ENCODE measurements at places on chromosomes 11 and 22.

- DNase-seq = no peak
Observed at GRCh38 chr11:61531044-61531443, 22.5 kb downstream of the LRRC10B start.

GRCh38 chr11:62001450-62002191 is 34.2 kb upstream of the FTH1 start:
- no peak for DNase-seq

DNA sequence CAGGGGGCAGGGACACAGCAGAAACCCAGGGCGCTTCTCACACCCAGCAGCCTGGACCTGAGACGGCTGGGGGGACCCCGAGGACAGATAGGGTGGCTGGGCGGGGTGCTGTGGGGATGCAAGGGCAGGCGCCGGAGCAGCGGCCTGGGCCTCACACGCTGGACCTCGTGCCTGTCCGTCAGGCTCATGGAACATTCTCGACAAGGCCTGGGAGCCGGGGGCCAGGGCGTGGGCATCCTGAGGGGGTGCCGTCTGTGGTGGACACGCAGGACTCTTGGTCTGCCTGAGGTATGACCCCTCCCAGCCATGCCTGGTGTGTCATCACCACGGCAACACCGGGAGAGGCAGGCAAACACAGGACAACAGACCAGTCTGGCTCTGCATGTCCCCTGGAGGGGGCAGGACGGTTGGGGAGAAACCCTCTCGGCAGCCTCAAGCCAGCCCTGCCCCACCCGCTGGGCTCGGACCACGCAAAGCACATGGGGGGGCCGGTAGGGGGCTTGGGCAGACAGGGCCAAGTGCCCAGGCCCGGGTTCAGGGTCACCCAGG is 21.4 kb downstream of the MRPL23 start:
- no peak for DNase-seq

GRCh38 chr11:29300420-29300819 is 716.4 kb downstream of the KCNA4 start:
- no peak for DNase-seq

- peak; percentile 85 for DNase-seq
Observed at GRCh38 chr22:28442264-28442710, 237.4 kb downstream of the TTC28 start.

DNA sequence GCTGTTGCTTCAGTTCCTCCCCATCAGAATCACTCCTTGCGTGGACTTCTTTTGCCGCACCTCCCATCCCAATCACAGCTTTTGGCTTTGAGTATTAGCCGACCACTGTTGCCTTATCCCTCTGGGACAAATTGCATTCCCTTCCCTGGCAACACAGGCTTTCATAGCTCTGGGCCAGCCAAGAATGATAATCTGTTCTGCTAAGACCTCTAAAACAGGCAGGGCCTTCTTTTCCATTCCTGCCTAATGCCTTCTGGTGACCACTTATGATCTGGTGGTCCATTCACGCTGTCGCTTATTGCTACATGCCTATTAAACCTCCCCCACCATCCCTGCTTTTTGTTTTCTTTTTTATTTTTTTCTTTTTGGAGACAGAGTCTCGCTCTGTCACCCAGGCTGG is 9.6 kb downstream of the SEC14L2 start:
- DNase-seq = no peak

GRCh38 chr11:94909371-94909820 is 64.0 kb downstream of the CWC15 start:
- DNase-seq = no peak

GRCh38 chr11:64388894-64389293 is 29.9 kb downstream of the RPS6KA4 start:
- no peak for DNase-seq

- DNase-seq = no peak
Observed at GRCh38 chr22:46619830-46620501, at the start of gene GRAMD4. GRAMD4 (plus strand) TSS chr22:46620386; CDS start chr22:46626800, 6,414 bp downstream.

- no peak for DNase-seq
Observed at GRCh38 chr11:4695442-4695841, 2.2 kb downstream of the OR51E2 start.

- no peak for DNase-seq
Observed at GRCh38 chr11:15153231-15153630, 38.5 kb downstream of the INSC start.

GRCh38 chr11:748007-748359 is 719 bp downstream of the TALDO1 start:
- DNase-seq = no peak

DNA sequence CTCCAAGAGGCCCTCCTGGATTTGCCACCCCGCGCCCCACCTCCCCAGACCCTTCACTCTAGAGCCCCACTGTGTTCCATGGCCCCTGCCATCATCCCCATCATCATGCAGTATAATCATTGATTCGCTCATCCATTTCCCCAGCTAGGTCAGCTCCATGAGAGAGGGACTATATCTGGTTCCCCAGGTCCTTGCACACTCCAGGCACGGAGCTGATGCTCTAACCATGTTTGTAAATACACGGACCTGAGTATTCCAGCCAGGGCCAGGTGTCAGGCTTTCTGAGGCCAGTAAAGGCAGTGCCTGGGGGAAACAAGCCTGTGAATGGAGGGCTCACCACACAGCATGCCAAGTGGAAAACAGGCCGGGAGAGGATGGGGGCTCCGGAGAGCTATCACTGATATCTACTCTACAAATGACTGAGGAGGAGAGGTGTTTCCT is 27.1 kb upstream of the OAF start:
- DNase-seq = peak; percentile 4

DNA sequence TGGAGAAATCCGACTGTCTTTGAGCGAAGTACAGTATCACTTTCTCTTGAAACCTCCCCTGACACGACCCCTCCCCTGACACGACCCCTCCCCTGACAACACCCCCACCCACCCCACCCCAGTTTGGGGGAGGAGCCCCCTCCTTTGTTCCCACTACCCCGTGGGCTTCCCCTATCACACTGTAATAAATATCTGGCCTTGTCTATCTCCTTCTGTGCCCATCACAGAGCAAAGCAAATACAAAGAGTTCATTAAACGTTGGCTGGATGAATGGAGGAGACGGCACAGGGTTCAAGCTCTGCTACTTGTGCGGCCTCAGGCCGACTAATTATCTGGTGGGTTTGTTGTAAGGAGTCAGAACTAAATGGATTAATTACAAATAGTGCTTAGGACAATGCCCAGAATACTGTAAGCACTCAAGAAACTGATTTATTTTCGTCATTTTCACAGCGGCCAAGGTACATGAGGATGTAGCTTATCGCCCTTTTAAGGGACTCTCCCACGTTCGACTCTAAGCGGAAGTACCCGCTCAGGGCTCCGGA is 628 bp upstream of the GGA1 start:
- no peak for DNase-seq

DNA sequence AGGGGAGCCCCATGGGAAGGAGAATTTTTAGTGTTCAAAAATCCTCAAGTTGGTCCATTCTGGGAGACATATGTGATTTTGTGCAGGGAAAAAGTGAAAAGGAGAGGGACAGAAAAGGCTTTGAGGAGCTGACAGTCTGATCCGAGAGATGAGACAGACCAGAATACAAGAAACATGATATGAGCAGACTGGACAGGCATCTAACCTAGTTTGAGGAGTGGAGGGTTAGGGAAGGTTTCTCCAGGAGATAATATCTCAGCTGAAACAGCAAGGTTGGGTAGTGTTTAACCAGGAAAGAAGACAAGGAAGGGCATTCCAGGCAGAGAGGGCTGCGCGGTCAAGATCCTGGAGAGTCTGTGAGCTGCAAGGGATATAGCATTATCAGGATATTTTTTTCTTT is 101.4 kb upstream of the NCAM1 start:
- no peak for DNase-seq

GRCh38 chr22:28043266-28043665 is 124.2 kb upstream of the PITPNB start:
- no peak for DNase-seq

- peak; percentile 93 for DNase-seq
Observed at GRCh38 chr22:25057013-25057881, 104.7 kb downstream of the KIAA1671 start.

DNA sequence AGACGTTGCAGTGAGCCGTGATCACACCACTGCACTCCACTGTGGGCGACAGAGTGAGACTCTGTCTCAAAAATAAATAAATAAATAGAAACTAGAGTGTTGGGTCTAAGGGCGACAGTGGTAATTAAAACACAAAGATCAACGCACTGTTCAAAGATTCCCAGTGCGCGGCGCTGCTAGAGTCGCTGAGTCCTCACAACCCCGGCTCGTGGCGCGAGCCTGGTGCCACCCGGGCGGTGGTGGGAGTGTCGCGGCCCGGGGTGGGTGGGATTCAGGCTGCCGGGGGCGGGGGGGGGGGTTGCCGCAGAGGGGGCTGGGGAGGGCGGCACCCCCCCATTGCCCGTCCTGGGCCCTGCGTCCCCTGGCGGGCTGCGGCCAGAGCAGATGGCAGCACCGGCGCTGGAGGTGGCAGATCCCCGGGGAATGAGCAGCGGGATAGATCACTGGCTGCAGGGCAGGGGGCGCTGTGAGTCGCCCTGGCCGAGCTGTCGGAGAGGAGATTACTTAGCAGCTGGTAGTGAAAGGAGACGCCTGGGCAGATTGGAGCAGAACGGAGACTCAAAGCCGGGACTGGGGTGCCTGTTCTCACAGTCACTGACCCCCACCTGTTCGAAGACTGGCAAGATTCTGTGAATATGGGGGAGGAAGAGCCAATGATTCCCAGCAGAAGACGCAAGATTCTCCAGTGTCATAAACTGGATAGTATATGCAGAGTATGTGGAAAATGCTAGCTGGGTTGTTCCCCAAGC is 30.2 kb upstream of the APOBEC3A start:
- DNase-seq = peak; percentile 78

DNA sequence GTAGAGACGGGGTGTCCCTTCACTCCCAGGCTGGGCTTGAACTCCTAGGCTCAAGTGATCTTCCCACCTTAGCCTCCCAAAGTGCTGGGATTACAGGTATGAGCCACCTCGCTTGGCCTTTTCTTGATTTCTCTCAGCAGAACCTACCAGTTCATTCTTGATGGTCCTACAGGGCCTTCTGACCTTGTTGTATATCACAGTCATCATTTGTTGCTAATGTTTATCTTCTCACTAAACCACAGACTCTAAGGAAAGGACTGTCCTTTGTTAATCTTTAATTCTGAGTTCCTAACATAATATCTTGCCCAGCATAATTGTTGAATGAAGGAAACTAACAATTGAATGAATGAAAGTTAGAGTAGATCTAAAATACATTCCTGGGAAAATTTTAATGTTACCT is 22.0 kb upstream of the ZC3H12C start:
- DNase-seq = no peak

GRCh38 chr22:23071230-23072076 is 1.1 kb downstream of the GNAZ start:
- no peak for DNase-seq

DNA sequence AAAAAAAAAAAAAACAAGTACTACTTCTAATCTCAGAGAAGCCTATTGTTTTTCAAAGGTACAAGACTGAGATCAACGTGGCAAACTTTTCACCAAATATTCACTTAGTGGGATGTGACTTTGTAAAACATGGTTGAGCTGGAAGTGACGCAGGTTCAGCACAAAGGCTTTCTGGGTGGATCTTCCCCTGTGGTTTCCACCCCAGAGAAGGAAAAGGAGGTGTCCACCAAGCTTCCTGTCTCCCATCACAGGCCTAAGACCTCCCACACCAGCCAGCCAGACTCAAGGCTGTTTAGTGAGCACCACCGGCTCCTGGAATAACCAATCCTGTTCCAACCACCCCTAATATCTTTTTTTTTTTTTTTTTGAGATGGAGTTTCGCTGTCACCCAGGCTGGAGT is 5.7 kb downstream of the TMEM184B start:
- peak; percentile 44 for DNase-seq

GRCh38 chr11:116335891-116336290 is 436.9 kb downstream of the BUD13 start:
- no peak for DNase-seq

GRCh38 chr22:41925783-41926460 is 684 bp downstream of the TNFRSF13C start:
- DNase-seq = peak; percentile 90

DNA sequence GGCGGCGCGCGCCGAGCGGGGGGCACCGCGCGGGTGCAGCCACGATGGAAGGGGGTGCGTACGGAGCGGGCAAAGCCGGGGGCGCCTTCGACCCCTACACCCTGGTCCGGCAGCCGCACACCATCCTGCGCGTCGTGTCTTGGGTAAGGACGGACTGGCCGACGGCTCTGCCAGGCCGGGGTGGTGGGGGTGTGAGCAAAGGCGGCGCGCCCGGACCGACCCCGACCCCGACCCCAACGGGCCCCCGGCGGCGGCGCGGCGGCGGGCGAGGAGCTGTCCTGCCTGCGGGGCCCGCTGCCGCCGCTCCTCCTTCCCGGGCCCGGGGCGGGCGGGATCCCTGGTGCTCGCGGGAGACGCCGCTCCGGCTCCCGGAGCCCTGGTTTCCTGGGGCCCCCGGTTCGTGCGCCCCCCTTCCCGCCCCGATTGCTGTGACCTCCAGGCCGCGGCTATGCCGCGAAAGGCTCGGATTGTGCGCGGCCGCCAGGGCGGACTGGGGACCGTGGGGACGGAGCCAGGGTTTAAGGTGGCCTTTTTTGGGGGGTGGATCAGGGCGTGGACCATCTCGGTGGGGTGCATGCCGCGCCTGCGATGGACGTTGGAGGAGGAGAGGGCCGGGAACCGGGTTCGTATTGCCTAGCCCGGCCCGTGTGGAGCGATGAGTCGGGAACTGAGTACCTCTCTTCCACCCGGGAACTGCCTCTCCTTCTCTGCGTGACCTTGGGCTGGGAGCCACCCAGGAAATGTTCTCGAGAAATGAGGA is at the start of gene SYNGR1:
TSS of gene SYNGR1 (plus strand) at position 25 of the 760 bp plus-strand sequence. CDS start at position 45, 20 bp downstream.
- DNase-seq = peak; percentile 36

DNA sequence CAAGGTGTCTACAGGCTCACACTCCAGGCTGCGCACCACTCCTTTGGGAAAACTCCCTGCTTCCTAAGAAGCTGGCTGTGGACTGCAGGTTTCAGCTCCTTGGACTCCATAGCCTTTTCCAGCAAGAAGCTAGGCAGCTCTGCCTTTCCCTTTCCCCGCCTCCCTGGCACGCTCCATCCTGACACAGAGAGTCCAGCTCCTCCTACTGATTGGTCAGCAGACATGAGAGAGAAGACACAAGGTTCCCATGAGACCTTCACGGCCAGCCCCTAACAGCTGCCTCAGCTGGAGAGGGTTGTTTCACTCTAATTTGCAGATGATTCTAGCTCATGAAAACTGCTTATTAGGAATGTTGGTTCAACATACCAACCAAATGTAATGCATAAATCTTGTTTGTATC is 27.6 kb downstream of the TENM4 start:
- no peak for DNase-seq

- DNase-seq = peak; percentile 64
Observed at GRCh38 chr11:130070109-130070845, 583 bp downstream of the APLP2 start.

DNA sequence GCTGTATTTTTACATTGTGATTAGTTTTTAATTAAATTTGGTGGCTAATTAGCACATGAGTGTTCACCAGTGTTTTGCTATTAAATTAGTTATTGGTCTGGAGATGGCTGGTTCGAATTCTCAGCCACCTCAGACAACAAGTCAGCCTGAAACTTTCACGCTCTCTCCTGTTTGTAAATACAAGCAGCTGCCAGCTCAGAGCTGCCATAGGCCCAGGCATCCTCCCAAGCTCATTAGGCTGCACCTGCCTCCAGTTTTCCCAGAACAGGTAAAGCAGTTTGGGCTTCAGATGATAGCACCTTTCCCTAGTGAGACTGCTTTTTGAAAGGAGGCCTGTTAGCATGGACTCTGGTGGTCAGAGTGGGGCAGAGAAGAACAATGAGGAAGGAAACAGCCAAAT is 156.8 kb downstream of the NAV2 start:
- no peak for DNase-seq

GRCh38 chr22:19820880-19821522 is 33.7 kb downstream of the GNB1L start:
- DNase-seq = no peak
